ENCODE measurements at places on chromosomes 3 and 15. TPM values are rescaled to one million over a fixed set of nuclear protein-coding genes. Genes with fewer than 3 reads are reported as not detected.

Gene POLQ
- total RNA-seq: 0.44 TPM

GRCh38 chr3:31896648-31897433 is 84.2 kb downstream of the OSBPL10 start:
- no peak for DNase-seq

DNA sequence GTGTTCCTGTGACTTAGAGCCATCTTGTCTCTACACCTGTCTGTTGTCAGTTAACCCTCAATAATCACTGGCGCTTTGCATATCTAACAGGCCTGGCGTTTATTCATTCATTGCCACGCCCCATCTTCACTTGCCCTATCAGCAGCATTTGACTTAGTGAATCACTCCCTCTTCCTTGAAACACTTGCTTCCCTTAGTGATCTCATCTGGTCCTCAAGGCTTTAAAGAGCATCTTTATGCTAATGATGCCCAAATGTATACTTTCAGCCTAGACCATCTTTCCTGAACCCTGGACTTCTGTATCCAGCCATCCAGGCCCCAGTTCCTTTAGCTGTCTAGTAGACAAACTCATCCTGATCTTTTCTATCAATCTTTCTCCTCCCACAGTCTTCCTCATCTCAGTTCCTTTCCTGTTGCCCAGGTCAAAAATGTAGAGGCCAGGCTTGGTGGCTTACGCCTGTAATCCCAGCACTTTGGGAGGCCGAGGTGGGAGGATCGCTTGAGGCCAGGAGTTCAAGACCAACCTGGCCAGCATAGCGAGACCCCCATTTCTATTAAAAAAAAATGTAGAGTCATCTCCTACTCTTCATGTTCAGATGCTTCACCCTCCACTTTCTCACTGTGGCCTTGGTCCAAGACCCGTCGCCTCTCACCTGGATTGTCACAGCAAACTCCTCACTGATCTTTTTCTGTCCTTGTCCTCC is 1.4 kb upstream of the IGDCC4 start:
- DNase-seq: no peak

Gene CHDH
- 0.99 TPM for total RNA-seq

DNA sequence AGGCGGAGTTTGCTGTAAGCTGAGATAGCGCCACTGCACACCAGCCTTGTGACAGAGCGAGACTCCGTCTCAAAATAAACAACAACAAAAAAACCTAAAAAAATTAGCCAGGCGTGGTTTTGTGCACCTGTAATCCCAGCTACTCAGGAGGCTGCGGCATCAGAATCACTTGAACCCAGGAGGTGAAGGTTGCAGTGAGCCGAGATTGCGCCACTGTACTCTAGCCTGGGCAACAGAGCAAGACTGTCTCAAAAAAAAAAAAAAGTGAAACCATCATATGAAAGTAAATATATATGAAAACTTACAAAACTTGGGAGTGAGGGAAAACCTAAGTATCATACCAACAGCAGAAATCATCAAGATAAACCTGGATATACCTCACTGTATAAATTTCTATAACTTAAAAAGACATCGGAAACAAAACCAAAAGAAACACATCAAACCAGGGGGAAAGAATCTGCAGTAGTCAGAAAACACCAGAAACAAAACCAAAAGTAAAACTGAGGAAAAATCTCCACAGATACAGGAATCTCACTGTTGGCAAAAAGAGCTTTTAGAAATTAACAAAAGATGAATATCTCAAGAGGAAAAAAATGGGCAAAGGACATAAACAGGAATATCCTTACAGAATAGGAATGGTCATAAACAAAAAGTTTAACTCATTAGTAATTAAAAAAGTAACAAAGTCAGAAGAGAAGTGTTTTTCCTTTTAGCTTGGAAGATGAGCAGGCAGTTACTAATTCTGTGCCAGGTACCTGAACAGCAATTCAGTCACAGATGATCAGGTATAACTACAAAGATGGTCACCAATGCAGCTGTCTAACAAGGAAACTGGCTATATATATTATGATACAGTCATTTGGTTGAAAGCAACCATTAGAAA is 41.3 kb downstream of the ETV5 start:
- DNase-seq: no peak

DNA sequence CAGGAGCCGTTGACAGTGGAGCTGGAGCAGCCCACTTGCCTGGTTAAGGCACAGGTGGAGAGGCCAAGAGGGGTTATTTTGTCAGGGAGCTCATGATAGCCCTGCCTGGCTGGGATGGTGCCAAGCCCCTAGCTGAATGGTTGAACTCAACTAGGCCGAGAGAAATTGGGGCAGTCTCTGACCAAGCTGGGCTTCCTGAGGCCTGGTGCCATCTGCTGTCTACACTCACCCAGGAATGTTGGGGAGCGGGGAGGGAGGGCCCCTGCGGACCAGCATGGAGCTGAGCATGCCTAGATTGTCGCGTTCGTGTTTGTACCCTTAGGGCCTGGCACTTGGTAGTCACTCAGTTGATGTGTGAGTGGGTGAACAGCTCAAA is 1.2 kb downstream of the BRPF1 start:
- no peak for DNase-seq

DNA sequence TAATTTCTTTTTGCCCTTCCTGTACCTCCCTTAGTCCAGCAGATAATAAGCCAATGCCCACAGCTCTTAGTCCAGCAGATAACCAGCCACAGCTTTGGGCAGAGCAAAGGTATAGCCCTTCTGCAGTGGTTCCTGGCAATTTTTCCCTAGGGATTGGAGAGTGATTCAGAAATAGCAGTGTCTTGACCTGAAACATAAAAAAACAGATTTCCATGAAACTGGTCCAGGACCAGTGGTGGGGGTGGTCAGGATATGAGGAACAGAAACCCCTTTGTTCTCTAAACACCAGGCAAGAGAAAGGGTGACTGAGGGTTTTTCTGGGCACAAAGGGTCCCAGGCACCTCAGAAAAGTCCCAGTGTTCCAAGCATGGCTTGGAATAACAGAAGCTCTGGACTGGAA is 103.4 kb downstream of the ARRDC4 start:
- DNase-seq: no peak

GRCh38 chr3:39780352-39780751 is 29.1 kb upstream of the MYRIP start:
- DNase-seq: no peak

DNA sequence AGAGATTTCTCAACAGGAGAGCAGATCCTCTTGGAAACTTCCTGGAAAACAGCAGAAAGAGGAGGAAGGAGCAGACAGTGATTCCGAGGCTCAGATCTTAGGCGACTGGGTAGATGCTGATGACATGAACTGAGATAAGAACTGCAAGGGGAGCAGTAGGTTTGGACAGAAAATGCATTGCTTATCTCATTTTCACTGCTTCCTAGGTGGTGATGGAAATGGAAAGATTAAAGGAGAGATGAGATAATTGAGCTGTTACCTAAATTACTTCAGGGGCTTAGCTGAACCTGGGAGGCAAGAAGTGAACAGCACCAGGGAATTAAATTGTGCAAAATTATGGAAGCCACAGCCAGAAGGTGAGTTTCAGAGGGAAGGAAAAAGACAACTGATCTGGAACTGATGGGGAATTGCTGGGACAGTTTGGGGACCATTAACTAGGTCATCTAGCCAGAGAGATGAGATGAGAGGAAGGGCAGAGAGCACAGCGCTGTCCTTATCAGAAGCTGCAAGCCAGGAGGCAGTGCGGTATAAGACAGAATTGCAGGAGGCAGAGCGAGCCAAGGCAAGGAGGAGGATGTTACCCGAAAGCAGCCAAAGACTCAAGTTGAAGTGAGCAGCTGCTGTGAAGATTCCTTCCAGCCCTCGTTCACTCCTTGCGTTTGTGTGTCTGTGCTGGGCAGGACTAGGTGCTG is 140.4 kb downstream of the SRGAP3 start:
- DNase-seq: no peak

Gene MEIS2
- 43.1 TPM for total RNA-seq

DNA sequence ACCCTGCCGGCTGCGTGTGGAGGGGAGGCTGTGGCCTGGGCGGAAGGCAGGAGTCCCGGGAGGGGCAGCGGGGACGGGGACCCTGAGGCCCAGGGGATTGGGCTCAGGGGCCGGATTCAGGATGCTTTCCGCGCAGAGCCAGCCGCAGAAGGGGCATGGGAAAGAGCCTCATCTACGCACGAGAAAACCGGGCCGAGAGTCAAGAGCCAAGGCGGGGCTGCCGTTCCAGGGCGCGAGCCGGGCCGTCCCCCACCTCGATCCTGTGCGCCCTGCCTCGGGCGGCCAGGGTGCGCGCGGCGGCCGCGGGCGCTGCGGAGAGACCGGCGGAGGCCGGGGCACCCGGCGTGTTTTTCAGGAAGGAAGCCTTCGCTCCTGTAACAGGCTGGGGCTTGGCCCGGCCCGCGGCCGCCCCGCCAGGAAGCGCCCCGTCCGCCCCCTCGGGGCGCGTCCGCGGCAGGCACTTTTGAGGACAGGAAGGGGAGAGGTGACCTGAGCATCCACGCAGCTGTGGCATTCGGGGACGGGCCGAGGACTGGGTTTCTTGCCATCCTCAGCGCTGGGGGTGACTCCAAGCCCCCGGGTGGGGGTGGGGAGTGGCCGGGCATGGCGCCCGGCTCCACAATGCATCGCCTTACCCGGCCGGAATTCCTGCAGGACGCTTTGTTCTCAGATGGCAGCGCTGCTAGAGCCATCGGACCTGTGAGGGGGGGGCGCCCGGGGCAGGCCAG is 62.3 kb upstream of the GATA2 start:
- DNase-seq: peak; percentile 84

DNA sequence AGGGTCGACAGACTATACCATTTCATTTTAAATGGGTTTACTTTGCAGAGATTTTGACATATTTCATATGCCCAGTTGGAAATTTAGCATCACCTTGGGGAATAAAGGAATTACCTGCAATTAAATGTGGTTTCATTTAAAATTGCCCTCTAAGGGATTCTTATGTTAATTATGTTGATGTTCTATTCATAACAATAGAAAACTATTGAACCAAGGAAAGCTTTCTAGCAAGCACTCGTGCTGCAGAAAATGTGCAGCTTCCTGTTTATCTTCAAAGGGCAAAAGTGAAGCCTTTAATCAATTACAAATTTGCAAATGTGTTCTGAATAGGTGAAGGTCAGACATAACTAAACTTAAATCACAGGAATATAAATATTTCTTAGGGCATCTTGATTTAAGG is 352.1 kb downstream of the CHST2 start:
- DNase-seq: no peak

GRCh38 chr3:138172625-138173024 is 2.1 kb downstream of the DBR1 start:
- DNase-seq: no peak

Gene FBXO40
- 103 TPM for total RNA-seq

DNA sequence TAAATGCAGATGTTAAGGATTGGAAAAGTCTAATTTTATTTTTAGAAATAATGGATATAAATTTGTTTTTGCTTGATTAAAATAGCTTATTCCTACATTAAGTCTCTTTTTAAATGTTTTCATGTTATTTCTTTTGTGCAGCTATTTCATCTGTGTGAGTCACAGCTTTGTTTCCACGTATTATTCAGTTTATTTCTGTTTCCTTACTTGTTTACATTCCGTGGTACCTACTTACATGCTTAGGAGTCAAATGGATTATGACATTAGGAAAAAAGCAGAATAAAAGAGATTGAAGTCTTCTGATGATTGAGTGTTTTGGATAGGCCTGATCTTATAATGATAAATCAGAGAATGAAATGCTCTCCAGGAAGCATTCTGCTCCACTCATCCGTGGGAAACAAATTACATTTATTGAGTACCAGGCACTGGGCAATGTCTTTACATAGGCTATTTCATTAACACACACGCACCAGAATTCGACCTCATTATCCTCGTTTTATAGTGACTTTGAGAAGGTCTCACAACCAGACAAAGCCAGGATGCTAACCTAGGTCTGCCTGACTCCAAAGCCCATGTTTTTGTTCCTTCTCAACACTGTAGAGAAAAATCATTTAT is 38.1 kb upstream of the RASA2 start:
- DNase-seq: no peak

Gene SERPINI2
- total RNA-seq: not detected

DNA sequence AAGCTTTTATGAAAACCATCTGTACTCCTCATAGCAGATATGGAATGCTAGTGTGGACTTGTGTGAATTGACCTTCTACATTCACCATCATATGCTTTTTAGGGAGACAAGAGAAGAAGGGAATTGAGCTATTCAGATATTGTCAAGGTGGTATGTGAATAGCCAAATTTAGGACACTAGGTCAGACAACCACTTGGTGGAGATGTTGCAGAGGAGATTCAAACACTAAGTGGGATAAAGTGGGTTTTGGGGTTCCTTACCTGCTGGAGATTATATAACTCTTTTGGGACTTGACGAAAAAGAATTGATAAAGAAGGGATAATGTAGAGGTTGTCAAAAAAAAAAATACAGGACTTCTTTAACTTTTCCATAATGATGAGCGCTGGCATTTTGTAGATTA is 231.8 kb upstream of the THRB start:
- DNase-seq: no peak
